Suprapubic skin (tissue), 4 donors: ENCODE measurements at places on chromosomes 11 and 22.
A peak's percentile ranks its signal among the peaks of the same experiment; 100 is the strongest.

GRCh38 chr22:26287382-26288225 is 118.3 kb downstream of the SEZ6L start:
- no peak overlapping the region for H3K4me3 ChIP-seq
- H3K27ac ChIP-seq, result no peak overlapping the region

DNA sequence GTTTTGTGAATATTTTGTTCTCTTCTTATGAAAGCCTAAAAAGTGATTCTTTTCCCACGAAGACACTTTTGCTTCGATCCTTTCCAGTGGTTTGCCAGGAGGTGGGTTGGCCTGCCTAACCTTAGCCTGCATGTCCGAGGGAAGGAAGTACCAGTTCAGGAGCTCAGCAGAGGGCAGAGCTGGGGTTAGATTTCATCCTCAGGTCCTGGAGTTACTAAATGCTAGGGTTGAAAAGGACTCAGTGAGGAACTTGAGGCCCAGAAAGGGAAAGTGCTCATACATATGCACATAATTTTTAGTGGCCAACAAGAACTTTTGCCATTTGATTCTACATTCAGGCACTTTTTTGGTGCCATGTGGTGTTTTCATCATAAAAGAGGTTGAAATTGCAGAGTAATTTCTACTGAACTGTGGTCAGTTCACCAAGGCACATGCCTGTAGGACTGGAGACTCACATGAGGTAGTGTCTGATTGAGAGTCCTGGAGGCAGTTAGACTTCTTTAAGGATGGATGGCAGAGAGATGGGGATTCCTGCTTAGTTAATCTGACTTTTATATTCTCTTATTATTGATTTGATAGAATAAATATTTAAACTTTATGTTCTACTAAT is 36.7 kb downstream of the NCAM1 start:
- no peaks in the 10 kb centered on the region for H3K27me3 ChIP-seq
- no peaks in the 10 kb centered on the region for H3K4me1 ChIP-seq
- no peak overlapping the region for H3K27ac ChIP-seq
- no peak overlapping the region for H3K4me3 ChIP-seq
- no peak for DNase-seq

DNA sequence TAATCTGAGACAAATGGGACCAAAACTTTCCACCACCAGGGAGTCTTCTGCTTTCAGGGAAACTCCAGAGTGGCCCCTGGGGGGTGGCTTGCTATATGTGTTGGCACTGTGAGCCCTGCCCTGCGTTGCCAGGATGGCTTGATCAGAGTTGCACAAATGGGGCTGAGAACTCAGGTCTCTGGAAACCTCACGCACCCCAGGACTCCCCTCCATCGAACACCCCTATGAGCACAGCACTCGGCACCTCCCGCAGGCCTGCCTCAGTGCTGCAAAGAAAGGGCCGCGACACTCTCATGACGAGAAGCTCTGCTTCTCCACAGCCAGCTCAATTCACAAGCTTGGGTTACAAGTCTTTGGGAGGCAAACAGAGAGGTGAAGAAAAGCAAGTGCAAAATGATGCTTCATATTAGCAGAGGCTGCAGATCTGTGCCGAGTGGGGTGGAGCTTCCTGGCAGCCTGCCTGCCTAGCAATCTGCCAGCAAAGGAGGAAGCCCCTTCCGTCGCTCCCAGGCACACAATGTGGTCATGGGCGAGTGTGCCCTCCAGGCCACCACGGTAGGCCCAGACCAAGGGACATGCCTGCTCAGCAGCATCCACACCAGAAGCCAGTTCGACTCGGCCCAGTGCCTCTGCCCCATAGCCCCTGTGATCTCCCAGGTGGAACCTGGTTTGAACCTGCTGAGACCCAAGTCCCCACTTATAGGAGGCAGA is 55.7 kb downstream of the MYH9 start:
- no peak for DNase-seq
- H3K4me3 ChIP-seq, result peak overlapping the region; percentile 11
- peak overlapping the region; percentile 93 for H3K27ac ChIP-seq
- H3K4me1 ChIP-seq, result peaks cover 100% of the 10 kb centered on the region
- no peaks in the 10 kb centered on the region for H3K27me3 ChIP-seq
- peaks cover 6% of the 10 kb centered on the region for H3K36me3 ChIP-seq

DNA sequence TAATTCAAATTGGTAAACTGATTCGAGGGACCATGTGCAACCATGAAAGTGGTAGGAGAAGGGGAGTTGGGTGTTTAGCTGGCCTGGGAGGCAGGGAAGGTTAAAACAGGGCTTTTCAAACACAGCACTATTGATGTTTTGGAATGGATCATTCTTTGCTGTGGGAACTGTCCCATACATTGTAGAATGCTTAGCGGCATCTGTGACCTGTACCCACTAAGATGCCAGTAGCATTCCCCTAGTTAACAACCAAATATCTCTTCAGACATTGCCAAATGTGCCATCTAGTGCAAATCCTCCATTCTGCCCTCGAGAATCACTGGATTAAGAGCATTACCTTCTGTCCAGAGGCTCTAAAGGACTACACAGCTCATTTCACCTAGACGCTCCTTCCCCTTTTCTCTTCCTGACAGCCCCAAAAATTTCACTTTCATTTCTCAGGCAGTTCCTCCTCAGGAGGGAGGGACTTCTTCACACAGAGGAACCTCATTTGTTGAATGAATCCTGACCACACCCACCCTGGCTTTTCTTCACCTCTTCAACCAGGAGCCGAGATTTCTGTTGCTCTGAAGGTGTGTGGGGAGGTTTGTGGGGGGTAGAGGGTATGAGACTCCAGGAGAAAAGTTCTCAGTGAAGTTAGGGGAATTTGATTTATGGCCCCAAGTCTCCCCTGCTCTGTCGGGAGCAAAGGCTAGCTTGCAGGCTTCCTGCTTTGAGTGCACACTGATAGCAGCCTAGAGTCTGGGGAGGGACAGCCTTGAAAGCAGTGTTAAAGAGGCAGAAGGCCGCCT is at the start of gene TRIM34:
TRIM34 (plus strand) TSS at position 513 of the 791 bp plus-strand sequence. CDS start 7,331 bp downstream, outside the sequence.
- H3K36me3 ChIP-seq, result no peaks in the 10 kb centered on the region
- H3K27me3 ChIP-seq, result no peaks in the 10 kb centered on the region
- H3K4me1 ChIP-seq, result peaks cover 42% of the 10 kb centered on the region
- no peak for DNase-seq
- H3K27ac ChIP-seq, result peak within 1 kb of the TSS; percentile 75

GRCh38 chr22:45194686-45195085 is 31.0 kb downstream of the NUP50 start:
- no peaks in the 10 kb centered on the region for H3K27me3 ChIP-seq
- H3K27ac ChIP-seq, result no peak overlapping the region
- H3K4me1 ChIP-seq, result no peaks in the 10 kb centered on the region
- no peak for DNase-seq
- no peak overlapping the region for H3K4me3 ChIP-seq
- H3K36me3 ChIP-seq, result peaks cover 52% of the 10 kb centered on the region

DNA sequence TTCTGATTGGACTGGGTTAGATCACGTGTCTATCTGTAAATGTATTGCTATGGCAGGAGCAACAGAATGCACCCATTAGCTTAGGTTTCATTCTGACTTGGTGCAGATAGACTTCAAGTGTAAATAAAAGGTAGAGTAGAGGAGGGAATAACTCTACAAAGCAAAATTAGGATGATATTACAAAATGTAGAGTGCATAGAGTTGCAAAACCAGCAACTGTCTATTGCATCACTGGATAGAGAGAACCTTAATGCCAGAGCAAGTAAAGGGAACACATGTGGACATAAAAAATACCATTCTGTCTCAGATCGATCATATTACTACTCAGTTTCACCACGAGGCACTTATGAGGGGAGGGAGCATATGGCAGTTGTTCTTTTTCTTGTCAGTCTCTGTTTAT is 22.0 kb upstream of the CAT start:
- no peak for DNase-seq
- H3K27me3 ChIP-seq, result no peaks in the 10 kb centered on the region
- no peak overlapping the region for H3K4me3 ChIP-seq
- no peak overlapping the region for H3K27ac ChIP-seq
- H3K36me3 ChIP-seq, result no peaks in the 10 kb centered on the region

DNA sequence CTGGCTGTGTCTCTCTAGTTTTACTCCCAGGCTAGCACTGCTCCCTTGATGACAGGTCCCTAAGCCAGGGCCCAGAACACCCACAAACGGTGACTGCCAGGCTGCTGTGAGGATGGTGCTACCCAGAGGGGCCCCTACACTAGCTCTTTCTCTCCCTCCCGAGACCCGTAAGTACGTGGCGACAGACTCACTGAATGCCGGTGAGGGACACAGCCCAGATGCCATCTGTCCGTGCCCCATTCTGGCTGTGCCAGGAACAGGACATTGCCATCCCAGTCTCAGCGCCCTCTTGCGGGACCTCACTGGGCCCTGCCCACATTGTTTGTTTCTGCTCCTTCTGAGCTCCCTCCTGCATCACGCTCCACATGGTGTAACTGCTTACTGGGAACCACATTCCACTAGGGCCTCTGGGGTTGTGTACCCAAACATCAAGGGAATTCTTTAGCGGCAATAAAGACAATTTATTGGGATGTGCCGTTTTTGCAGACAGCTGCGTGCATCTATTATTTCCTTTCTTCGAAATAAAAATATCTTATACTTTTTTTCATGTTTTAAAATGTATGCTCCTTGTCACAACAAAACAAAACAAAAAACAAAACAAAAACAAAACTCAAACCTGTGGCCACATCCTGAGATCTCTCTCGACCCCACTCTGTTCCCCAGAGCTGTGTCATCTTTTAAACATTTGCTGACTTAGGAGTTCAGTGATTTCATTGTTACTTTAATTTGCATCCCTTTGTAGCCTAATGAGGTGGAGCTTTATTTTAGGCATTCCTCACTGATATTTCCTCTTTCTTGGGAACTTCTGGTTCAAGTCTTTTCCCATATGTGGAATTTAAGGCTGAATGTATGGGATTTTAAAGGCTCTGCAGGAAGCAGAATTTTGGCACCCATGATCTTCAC is 4.4 kb upstream of the TPCN2 start:
- no peaks in the 10 kb centered on the region for H3K36me3 ChIP-seq
- no peaks in the 10 kb centered on the region for H3K27me3 ChIP-seq
- no peak overlapping the region for H3K4me3 ChIP-seq
- DNase-seq, result no peak
- H3K27ac ChIP-seq, result peak overlapping the region; percentile 18
- H3K4me1 ChIP-seq, result peaks cover 21% of the 10 kb centered on the region

GRCh38 chr11:120589376-120589775 is 77.8 kb downstream of the GRIK4 start:
- H3K27me3 ChIP-seq, result peaks cover 19% of the 10 kb centered on the region
- no peak for DNase-seq
- H3K36me3 ChIP-seq, result no peaks in the 10 kb centered on the region
- no peak overlapping the region for H3K27ac ChIP-seq

- H3K27me3 ChIP-seq, result peaks cover 29% of the 10 kb centered on the region
- H3K27ac ChIP-seq, result no peak overlapping the region
- peaks cover 20% of the 10 kb centered on the region for H3K4me1 ChIP-seq
- H3K4me3 ChIP-seq, result peak overlapping the region; percentile 49
- no peak for DNase-seq
- H3K36me3 ChIP-seq, result peaks cover 13% of the 10 kb centered on the region
Measured at GRCh38 chr22:37818409-37819104, 4.6 kb upstream of the GALR3 start.

- peaks cover 42% of the 10 kb centered on the region for H3K4me1 ChIP-seq
- no peak for DNase-seq
- H3K27ac ChIP-seq, result peak overlapping the region; percentile 21
- H3K27me3 ChIP-seq, result no peaks in the 10 kb centered on the region
Measured at GRCh38 chr11:107856180-107856980, 2.2 kb downstream of the SLC35F2 start.

GRCh38 chr11:64060861-64061444 is 25.2 kb downstream of the FLRT1 start:
- H3K4me3 ChIP-seq, result peak overlapping the region; percentile 33
- H3K27ac ChIP-seq, result no peak overlapping the region
- H3K27me3 ChIP-seq, result peaks cover 12% of the 10 kb centered on the region
- H3K4me1 ChIP-seq, result peaks cover 10% of the 10 kb centered on the region

- no peak overlapping the region for H3K4me3 ChIP-seq
- no peak overlapping the region for H3K27ac ChIP-seq
Measured at GRCh38 chr22:37276776-37277175, 5.5 kb upstream of the CYTH4 start.

DNA sequence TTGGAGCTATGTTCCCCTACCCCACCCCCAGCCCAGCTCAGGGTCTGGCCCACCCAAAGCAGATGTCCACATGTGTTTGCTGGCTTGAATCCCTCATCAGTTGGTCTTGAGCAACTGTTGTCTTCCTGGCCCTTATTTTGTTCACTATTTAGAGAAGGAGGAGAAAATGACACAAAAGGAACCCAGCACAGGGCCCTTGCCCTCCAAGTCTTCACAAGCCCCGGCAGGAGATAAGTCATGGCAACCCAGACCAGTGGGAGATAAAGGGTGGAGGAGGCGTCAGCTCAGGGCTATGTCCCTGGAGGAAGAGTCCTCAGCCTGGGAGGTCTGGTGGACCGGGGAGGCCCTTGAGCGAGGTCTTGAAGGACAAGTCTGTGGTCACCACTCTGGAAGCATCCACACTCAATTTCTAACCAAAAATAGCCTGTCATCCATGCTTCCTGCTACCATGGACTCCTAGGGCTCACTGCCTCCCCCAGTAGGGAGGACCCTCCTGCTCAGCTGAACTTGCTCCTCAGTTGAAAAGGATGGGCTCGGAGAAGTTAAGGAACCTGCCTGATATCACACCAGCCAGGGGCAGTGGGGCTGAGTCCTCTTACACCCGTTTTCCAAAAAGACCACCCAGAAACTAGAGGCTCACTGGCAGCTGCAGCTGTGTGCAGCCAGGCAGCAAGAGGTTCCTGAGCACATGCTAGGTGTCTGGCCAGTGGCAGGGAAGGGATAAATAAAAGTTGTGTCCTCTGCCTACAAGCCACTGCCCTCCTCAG is 1.8 kb upstream of the RAB3IL1 start:
- H3K4me1 ChIP-seq, result peaks cover 63% of the 10 kb centered on the region
- H3K4me3 ChIP-seq, result no peak overlapping the region
- peaks cover 23% of the 10 kb centered on the region for H3K27me3 ChIP-seq

- H3K36me3 ChIP-seq, result no peaks in the 10 kb centered on the region
- DNase-seq, result no peak
- H3K4me3 ChIP-seq, result no peak overlapping the region
Measured at GRCh38 chr11:102757823-102758549, 22.4 kb downstream of the MMP10 start.

GRCh38 chr11:94781837-94782236 is 13.7 kb downstream of the AMOTL1 start:
- no peak for DNase-seq
- peaks cover 58% of the 10 kb centered on the region for H3K4me1 ChIP-seq
- no peaks in the 10 kb centered on the region for H3K27me3 ChIP-seq
- no peak overlapping the region for H3K27ac ChIP-seq

- H3K36me3 ChIP-seq, result no peaks in the 10 kb centered on the region
- H3K4me1 ChIP-seq, result peaks cover 54% of the 10 kb centered on the region
- H3K27ac ChIP-seq, result peak overlapping the region; percentile 39
- H3K4me3 ChIP-seq, result no peak overlapping the region
Measured at GRCh38 chr11:7520981-7521487, 7.2 kb downstream of the PPFIBP2 start.

DNA sequence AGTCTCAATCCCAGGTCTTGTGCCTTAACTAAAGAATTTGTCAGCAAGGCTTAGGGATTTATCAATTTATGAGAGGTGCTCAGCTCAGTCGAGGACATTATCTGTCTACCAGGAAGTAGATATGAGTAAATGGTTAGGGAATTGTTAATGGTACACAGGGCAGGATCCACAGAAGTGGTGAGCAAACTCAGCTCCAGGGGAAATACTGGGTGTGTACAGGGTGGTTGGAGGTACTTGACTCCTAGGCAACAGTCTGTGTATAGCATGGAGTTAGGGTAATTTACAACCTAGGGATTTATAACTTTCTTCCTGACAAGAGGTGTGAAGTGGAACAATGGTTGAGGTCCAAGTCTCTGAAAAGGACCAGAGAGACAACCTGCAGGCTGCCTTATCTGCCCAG is 123.4 kb upstream of the OR9Q1 start:
- H3K36me3 ChIP-seq, result no peaks in the 10 kb centered on the region
- peaks cover 42% of the 10 kb centered on the region for H3K4me1 ChIP-seq
- no peak for DNase-seq
- no peak overlapping the region for H3K4me3 ChIP-seq
- H3K27me3 ChIP-seq, result no peaks in the 10 kb centered on the region
